ENCODE measurements at places on chromosomes 16 and 17. TPM values are rescaled to one million over a fixed set of nuclear protein-coding genes. Genes with fewer than 3 reads are reported as not detected.

Gene GPR142
- total RNA-seq = not detected

Gene ATF7IP2
- 24.4 TPM for total RNA-seq

Gene CDK5R1
- 26.7 TPM for total RNA-seq

Gene ZFPM1
- 4.0 TPM for total RNA-seq

Gene GFAP
- total RNA-seq = not detected

- H3K36me3 ChIP-seq = no peaks in the 10 kb centered on the region
- H3K4me3 ChIP-seq = no peak overlapping the region
- H3K27me3 ChIP-seq = peaks cover 12% of the 10 kb centered on the region
- no peaks in the 10 kb centered on the region for H3K4me1 ChIP-seq
- no peak overlapping the region for H3K27ac ChIP-seq
Measured at GRCh38 chr17:31392856-31393748, 1.6 kb downstream of the RAB11FIP4 start.

DNA sequence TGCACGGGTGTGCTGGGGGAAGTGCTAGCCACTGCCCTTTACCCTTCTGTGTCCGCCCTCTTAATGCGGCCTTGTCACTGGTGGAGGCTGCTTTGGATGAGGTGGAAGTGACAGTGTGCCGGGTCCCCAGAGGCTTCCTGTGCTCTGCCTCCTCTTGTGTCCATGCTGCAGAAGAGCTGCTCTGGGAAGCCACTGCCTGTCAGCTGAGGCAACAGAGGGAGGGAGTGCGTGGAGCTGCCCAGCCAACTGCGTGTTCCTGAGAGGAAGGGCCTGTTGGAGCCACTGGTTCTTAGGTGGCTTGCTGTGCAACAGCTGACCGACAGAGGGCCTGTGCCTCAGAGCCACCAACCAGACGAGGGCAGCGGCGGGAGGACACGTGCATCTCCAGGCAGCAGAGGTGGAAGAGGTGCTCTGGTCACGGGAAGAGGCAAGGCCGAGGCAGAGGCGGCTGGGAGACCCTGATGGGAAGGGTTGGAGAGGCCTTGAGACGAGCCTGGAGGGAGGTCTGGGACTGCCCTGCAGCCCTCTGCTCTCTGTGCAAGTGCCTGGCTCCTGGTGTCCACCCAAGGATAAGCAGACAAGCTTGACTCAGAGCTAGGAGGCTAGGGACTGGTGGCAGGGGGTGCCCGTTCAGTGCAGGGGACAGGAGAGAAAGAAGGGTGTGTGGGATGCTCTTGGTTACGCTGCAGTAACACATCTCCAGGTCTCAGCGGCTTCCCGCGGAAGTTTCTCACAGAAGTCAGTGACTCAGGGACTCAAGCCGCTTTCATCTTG, 25.4 kb downstream of the B9D1 start:
- H3K27me3 ChIP-seq = no peaks in the 10 kb centered on the region
- H3K4me1 ChIP-seq = peaks cover 5% of the 10 kb centered on the region
- H3K4me3 ChIP-seq = no peak overlapping the region
- H3K27ac ChIP-seq = no peak overlapping the region
- no peak for DNase-seq

DNA sequence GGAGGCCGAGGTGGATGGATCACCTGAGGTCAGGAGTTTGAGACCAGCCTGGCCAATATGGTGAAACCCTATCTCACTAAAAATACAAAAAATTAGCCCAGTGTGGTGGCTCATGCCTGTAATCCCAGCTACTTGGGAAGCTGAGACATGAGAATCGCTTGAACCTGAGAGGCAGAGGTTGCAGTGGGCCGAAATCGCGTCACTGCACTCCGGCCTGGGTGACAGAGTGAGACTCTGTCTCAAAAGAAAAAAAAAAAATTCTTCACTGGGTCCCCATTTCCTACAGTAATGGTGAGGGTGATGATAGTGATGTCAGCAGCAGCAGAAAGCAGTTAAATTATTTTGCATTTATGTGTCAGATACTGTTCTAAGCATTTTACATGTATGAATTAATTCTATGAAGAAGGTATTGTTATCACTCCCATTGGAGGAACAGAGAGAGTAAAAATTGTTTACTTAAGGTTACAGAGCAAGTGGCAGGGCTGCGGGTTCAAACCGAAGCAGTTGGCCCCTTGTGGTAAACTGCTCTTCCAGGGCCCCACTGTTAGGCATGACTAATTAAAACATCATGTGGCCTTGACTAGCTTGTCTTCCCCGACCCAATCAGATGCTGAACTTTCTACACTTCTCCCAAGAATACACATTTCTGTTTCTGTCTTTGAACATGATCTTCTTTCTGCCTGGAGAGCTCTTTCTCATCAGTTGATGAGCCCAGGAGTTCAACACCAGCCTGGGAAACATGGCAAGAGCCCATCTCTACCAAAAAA, 45.8 kb downstream of the STAT3 start:
- H3K27me3 ChIP-seq = no peaks in the 10 kb centered on the region
- H3K36me3 ChIP-seq = peaks cover 31% of the 10 kb centered on the region
- H3K4me3 ChIP-seq = no peak overlapping the region
- no peak for DNase-seq
- H3K27ac ChIP-seq = peak overlapping the region; percentile 88

GRCh38 chr17:79969906-79970305, 65.8 kb downstream of the TBC1D16 start:
- no peaks in the 10 kb centered on the region for H3K27me3 ChIP-seq
- H3K36me3 ChIP-seq = no peaks in the 10 kb centered on the region
- no peak for DNase-seq
- H3K4me1 ChIP-seq = no peaks in the 10 kb centered on the region

DNA sequence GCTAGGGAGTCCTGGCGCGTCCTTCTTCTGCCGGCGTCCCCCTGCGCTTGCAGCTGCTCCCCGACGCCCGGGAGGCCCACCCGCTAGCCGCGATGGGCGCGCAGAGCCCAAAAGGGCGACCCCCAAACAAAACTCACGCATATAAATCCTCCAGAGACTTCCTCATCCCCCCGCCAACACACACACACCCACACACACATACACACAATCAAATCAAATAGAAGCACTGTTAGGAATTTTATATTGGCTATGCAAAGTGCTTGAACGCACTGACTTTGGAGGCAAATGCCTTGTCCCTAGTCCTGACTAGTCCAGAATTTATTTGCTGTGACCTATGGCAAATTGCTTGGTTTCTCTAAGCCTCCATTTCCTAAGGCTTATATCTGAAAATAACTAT, 23.8 kb upstream of the CRYM start:
- no peaks in the 10 kb centered on the region for H3K27me3 ChIP-seq
- no peaks in the 10 kb centered on the region for H3K36me3 ChIP-seq
- H3K4me3 ChIP-seq = peak overlapping the region; percentile 90
- H3K27ac ChIP-seq = peak overlapping the region; percentile 47
- DNase-seq = no peak

- H3K4me3 ChIP-seq = peak overlapping the region; percentile 68
- H3K27me3 ChIP-seq = no peaks in the 10 kb centered on the region
- H3K27ac ChIP-seq = peak overlapping the region; percentile 55
Measured at GRCh38 chr17:28317966-28318758, 838 bp upstream of the TMEM97 start.

DNA sequence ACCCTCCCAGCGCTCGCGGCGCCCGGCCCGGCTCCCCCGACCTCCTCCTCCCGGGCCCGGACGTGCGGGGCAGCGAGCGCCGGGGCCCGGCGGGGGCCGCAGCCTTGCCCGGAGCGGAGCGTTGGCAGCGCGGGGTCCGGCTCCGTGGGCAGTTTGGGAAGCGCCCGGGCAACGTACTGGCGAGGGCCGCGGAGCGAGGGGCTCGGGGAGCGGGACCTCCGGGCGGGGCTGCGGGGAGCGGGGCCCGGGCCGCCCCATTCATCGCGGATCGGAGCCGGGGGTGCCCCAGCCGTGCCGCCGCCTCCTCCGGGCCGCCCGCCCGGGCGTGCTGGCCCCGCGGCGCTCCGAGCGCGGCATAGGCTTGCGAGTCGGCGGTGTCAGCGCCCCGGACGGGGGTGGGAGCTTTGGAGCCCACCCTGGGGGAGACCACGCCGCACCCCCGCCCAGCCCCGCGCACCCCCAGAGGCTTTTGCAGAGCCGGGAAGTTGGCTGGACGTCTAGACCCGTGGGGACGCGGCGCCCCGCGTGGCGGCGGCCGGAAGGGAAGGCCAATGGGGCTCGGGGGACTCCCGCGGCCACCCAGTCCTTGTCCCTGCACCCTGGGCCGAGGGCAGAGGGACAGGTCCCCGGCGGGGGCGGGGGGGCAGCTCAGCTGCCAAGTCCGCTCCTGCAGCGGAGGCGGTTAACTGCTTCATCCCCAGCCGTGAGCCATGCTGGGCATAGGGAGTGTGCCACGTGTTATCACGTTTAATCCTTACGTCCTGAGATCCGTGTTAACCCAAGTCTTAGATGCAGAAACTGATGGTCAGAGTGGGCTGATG, 852 bp downstream of the ZNF469 start:
- no peak for DNase-seq
- H3K27me3 ChIP-seq = peaks cover 5% of the 10 kb centered on the region
- H3K36me3 ChIP-seq = no peaks in the 10 kb centered on the region

- H3K4me1 ChIP-seq = no peaks in the 10 kb centered on the region
- H3K36me3 ChIP-seq = no peaks in the 10 kb centered on the region
- H3K4me3 ChIP-seq = no peak overlapping the region
- no peaks in the 10 kb centered on the region for H3K27me3 ChIP-seq
- H3K27ac ChIP-seq = no peak overlapping the region
Measured at GRCh38 chr17:41016578-41017215, 7.8 kb upstream of the KRTAP3-1 start.

GRCh38 chr17:69928611-69929010, 146.4 kb upstream of the KCNJ16 start:
- H3K4me3 ChIP-seq = no peak overlapping the region
- no peaks in the 10 kb centered on the region for H3K27me3 ChIP-seq
- H3K27ac ChIP-seq = no peak overlapping the region
- H3K4me1 ChIP-seq = no peaks in the 10 kb centered on the region
- no peaks in the 10 kb centered on the region for H3K36me3 ChIP-seq
- DNase-seq = no peak

- peaks cover 28% of the 10 kb centered on the region for H3K36me3 ChIP-seq
- peak; percentile 78 for DNase-seq
- H3K27ac ChIP-seq = no peak overlapping the region
- H3K4me3 ChIP-seq = no peak overlapping the region
Measured at GRCh38 chr17:17819561-17819995, 17.2 kb downstream of the SREBF1 start.

GRCh38 chr17:45296003-45296832, 20.6 kb downstream of the MAP3K14 start:
- no peaks in the 10 kb centered on the region for H3K27me3 ChIP-seq
- DNase-seq = no peak
- H3K27ac ChIP-seq = peak overlapping the region; percentile 78
- H3K36me3 ChIP-seq = peaks cover 18% of the 10 kb centered on the region
